ENCODE measurements at places on chromosomes 5 and 9.

- no peak for DNase-seq
Measured at GRCh38 chr9:739362-739761, 102.1 kb upstream of the DMRT1 start.

- DNase-seq: peak; percentile 22
Measured at GRCh38 chr9:124869466-124869985, 7.6 kb downstream of the ARPC5L start.

- DNase-seq: no peak
Measured at GRCh38 chr9:130892477-130893304, 3.9 kb downstream of the QRFP start.

DNA sequence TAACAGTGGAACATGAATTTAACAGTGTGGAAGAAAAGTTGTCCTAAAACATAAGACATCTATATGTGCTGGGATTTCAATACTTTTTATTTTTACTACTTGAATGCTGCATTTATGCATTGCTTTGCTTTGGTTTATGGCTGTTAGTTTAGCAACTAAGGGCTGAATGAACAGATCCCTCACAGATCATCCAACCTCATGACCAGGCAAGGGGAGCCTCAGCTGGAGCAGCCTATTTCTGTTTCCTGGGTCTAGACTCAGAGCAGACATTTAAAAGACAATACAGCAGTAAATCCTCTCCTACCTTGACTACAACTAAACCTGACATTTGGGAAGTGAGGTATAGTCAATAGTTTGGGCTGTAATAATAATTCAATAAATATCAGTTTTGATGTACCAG lies 163.3 kb downstream of the AUH start:
- DNase-seq: no peak

DNA sequence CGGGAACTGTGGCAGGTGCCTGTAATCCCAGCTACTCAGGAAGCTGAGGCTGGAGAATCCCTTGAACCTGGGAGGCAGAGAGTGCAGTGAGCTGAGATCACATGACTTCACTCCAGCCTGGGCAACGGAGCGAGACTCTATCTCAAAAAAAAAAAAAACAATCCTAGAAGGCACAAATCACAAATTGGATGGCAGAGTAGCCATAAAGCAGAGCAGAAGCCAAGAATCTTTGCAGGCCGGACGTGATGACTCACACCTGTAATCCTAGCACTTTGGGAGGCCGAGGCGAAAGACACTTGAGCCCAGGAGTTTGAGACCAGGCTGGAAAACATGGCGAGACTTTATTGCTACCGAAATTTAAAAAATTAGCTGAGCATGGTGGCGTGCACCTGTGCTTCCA lies 9.2 kb upstream of the FUBP3 start:
- DNase-seq: no peak

- no peak for DNase-seq
Measured at GRCh38 chr5:91166059-91166807, 216.9 kb downstream of the ARRDC3 start.

- DNase-seq: no peak
Measured at GRCh38 chr5:75042522-75042921, 9.8 kb downstream of the GCNT4 start.

DNA sequence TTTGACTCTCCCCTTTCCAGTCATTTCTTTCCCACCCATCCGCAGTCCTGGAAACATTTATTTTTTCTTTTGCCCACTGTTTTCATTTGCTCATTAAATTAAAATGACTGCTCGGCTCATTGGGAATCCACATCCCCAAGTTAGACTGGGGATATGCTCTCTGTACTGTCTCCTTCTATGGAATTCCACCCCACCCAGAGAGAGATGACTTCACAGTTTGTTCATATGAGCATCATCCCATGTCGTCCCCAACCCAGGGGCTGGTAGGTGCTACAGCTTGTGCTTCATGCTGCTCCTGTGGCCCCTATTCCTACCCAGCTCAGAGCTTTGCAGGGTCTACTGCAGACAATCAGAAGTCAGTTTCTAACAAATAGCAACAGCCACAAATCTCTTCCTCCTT lies 16.5 kb upstream of the RARS1 start:
- no peak for DNase-seq

DNA sequence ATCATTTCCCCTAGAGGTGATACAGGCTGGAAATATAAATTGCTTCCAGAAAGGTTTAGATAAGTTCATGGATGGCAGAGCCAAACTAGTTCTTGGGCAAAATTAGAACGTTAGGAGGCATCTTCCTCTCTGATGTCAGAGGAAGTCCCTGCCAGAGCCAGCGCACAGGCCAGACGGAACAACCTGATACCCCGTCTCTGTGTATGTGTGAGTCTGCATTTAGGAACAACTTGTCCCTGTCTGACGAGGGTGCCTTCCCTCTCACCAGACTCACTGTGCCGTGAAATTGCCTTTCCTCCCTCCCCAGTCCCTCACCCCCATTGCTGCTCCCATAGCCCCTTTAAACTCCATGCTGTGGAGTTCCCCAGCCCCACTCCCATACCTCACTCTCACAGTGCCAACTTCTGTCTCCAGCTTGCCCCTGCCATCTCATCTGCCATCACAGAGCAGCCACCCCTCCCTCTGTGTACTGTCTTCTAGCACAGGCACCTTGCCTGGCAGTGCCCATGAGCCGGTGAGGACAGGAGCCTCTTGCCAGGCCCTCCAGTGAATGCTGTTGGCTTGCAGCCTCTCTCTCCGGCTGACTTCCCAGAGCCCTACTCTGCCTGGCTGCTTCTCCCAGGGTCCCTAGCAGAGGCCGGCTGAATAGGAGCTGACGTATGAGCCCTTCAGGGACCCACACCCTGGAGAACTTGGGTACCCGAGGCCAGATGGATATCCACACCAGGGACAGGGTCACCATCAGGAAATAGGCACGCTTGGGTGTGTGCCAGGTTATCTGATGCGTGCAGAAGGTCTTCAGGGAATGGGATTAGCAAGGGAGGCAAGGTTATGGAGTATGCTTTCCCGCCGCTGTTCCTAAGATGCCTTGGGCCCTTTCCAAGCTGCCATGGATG lies 26.7 kb downstream of the UNC5A start:
- no peak for DNase-seq

DNA sequence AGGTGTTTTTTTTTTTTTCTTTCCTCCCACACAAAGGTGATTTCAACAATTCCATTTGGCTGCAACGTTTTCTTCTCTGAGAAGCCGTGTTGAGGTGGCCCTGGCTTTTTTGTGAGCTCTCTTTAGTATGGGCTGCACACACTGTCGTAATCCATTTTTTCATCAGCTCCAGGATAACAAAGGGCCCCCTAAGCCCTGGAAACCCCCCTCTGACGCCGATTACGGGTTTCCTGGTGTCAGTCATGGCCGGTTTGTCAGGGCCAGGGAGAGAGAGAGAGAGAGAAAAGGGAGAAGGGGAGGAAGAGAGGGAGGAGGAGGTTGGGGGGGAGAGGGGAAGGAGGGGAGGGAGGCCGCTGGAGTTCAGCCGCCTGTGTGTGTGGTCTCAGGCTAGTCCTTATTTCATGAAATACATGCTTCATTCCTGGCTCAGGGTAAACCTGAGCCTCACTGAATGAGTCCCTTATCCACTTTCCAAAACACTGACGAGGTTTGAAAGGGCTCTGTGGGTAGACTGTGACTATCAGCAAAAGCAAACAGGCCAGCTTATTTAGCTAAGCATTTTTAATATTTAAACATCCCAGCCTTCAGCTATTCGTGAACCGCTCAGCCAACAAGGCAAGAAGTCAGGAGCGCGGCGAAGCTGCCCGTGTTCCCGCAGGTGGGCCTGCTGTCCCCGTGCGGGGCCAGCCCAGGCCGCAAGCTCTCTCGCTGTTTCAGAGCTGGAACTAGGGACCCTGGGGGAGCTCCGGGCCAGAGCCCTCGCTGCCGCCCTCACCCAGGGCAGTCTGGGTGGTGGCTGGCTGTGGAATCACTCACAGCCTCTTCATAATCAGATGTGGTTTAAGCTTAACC lies 172.8 kb downstream of the ERCC6L2 start:
- DNase-seq: no peak

All from activated CD8-positive, alpha-beta memory T cell treated with anti-CD3 and anti-CD28 coated beads for 1 hour (primary cell).